ENCODE measurements at places on chromosomes 11 and 22.

DNA sequence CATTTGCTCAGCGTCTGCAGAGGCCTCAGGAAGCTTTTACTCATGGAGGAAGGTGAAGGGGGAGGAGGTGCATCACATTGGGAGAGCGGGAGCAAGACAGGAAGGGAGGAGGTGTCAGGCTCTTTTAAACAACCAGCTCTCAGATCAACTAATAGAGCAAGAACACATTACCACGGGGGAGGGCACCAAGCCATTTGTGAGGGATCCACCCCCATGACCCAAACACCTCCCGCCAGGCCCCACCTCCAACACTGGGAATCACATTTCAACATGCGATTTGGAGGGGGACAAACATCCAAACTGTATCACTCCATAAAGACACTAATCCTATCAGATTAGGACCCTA, 18.9 kb upstream of the THY1 start:
- no peak for DNase-seq

GRCh38 chr11:69700278-69701140, 3.3 kb downstream of the FGF19 start:
- DNase-seq, result peak; percentile 83

GRCh38 chr11:24437123-24437522, 59.7 kb upstream of the LUZP2 start:
- DNase-seq, result no peak

GRCh38 chr11:118592616-118593367, 14.6 kb upstream of the PHLDB1 start:
- no peak for DNase-seq

GRCh38 chr11:85694385-85694980, 8.5 kb upstream of the CCDC89 start:
- no peak for DNase-seq

DNA sequence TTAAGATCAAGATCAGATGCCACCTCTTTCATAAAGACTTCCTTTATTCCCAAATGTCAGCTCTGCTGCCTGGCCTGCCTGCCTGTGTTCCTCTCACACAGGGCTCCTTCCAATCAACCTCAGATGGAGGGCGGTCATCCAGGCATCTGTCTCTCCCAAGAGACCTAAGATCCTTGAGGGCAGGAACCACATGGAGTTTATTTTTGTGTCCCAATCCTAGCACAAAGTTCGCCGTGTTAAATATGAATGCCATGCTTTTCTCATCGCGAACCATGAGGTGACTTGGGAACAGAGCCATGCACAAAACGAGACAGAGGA, 72.7 kb upstream of the ARFGAP3 start:
- no peak for DNase-seq

DNA sequence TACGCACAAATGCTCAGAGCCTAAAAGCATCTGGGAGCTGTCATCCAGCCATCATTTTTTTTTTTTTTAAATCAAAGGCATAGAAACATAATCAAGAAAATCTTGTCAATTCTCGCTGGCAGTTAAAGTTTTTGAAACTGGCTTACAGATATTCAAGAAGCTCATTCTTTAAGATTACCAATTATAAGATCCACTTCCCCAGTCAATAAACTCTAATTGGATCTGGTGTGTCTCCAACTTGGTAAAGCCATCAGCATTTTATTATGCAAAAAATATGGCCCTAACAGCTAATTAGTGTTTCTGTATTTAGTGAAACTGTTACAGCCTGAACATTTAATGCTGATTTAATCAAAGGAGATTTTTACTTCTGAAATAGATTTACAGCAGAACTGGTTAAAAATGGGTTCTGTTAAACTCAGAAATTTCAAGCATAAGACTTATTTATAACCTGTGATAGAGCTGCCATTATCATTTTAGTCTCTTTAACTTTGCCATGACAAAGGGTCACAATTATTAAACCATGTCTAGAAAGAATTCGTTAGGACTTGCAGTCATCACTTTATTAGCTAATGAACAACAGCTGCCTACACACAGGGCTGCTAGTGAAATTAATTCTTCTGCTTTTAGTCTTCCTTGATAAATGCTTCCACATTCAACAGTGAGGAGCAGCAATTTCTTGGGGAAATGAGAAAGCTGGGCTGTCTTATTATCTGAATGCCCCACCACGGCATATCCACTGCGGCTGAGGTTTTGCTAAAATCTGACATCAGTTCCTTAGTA, 176.4 kb upstream of the PITPNB start:
- DNase-seq, result no peak

GRCh38 chr11:103086461-103086860, 5.5 kb downstream of the DCUN1D5 start:
- no peak for DNase-seq

DNA sequence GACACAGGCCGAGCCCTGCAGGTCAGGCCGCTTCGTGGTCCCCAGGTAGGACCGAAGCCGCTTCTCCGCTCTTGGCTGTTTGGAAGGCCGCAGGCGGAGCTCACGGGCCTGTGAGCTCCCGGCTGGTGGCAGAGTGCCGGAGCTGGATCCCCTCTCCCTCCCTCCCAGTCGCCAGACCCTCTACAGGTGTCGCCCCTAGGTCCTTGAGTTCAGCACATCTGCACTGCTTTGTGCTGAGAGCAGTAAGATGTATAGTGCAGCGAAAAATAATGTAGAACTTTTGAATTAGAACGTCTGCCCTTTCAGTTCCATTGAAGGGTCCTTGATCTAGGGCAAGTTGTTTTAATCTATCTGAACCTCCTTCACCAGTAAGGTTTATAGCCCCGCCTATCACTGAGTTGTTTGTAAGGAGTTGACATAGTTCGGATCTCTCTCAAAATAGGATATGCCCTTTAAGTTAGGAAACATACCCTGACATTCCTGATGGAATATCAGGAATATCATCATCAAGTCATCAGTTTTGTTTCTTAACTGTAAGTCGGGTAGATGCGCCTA, 419 bp downstream of the ANKRD49 start:
- DNase-seq, result no peak

DNA sequence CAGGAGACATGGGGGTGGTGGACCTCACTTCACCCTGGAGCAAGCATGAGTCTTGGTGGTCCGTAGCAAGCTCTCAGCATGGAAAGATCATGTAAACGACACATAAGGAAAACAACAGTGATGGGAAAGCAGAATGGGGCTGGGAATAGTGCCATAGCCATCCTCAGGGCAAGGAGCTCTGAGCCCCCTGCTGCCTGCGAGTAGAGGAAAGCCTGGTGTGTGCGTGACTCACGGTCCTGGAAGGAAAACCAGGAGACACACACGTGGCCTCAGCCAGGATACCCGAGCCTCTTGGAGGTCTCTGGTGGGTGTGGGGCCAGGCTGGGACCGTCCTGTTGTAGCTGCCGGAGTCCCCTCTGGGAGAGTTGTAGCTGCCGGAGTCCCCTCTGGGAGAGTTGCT, 12.4 kb downstream of the SHANK3 start:
- DNase-seq, result no peak
